Stimulated activated CD4-positive, alpha-beta T cell treated with anti-CD3 and anti-CD28 coated beads, Interleukin-2, amount 100 ng/mL, for 24 hours (primary cell): ENCODE measurements at places on chromosomes 7 and 10.
A peak's percentile ranks its signal among the peaks of the same experiment; 100 is the strongest.

- DNase-seq, result no peak
Observed at GRCh38 chr10:62076891-62077290, 175.4 kb downstream of the ARID5B start.

DNA sequence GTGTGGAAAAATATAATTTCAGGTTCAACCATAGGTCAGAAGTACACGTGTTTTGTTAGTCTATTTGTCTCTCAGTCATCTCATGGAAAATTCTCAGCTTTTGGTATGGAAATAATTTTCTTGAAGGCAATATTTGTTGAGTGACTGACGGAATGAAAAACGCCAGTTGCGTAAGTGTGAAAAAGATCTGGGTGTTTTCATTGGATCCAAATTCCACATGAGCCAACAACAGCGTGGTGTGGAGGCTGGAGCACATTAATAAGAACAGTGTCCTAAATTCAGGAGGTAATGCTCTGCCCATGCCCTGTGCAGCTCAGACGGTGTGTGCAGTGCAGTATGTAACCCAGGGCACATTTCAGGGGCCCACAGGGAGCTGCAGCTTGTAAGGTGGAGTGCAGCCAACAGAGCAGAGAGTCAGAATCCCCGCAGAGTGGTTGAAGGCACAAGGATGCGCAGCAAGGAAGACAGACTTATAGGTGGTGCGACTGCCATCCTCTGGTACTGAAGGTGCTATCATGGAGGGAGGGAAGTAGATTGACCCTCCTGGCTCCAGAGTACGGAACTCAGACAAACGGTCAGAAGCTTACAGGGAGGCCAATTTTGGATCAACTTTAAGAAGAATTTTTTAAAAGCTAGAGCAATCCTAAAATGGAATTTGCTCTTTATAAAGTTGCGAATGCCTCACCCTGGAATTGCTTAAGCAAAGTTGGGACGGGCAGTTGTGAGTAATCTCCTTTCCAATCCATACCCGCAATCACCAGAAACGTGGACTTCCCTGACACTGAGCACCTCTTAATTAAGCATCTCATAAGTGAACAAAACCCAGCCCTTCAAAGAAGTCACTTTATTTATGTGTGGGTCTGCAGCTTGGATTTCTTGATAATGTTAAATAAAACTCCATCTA lies 38.0 kb downstream of the EGFR start:
- DNase-seq, result no peak

GRCh38 chr7:70585071-70585470 lies 546.9 kb upstream of the GALNT17 start:
- no peak for DNase-seq

- DNase-seq, result no peak
Observed at GRCh38 chr10:93054486-93054885, 6.1 kb upstream of the CYP26C1 start.

- peak; percentile 48 for DNase-seq
Observed at GRCh38 chr10:128063736-128064107, 62.5 kb downstream of the MKI67 start.

- no peak for DNase-seq
Observed at GRCh38 chr7:29488203-29488970, 75.2 kb upstream of the PRR15 start.

GRCh38 chr7:10860516-10860915 lies 113.2 kb upstream of the PHF14 start:
- DNase-seq, result no peak

- DNase-seq, result no peak
Observed at GRCh38 chr7:151730591-151730990, 146.3 kb downstream of the PRKAG2 start.

DNA sequence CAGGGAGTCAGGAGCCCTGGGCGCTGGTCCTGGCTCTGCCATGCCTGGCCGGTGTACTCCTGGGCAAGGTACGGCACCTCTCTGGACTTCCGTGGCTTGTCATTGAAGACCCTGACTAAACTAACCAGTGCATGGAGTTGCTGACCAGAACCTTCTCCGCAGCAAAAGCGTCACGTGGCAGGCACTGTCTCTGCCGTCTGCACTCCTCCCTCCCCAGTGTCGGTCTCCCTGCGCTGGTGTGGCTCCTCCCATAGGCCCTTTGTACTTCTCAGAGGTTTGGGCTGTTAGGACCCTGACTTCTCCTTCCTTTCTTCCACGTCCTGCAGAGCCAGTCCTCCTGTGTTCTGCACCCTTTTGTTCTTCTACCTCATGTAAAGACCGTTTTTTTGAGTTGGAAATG lies 100.6 kb upstream of the CREB5 start:
- no peak for DNase-seq

DNA sequence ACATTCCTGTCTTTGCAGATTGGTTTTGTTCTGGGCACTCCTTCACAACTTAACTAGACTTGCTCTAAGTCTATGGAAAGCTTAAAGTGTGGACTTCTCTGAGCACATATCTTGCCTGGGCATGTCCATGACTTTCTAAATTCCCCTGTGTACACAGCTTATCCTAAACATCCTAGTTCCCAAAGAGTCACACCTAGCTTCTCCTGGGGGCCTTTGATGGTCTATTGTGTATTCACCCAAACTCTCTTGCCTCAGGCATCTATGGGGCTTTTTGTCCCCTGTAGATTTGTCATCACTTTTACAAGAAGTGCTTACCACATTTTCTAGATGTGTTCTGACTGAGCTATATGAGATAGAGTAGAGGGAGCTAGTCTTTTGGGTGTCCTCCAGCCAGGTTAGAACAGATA lies 12.2 kb upstream of the ZNF488 start:
- no peak for DNase-seq

- DNase-seq, result no peak
Observed at GRCh38 chr10:8312079-8312478, 257.6 kb downstream of the GATA3 start.

DNA sequence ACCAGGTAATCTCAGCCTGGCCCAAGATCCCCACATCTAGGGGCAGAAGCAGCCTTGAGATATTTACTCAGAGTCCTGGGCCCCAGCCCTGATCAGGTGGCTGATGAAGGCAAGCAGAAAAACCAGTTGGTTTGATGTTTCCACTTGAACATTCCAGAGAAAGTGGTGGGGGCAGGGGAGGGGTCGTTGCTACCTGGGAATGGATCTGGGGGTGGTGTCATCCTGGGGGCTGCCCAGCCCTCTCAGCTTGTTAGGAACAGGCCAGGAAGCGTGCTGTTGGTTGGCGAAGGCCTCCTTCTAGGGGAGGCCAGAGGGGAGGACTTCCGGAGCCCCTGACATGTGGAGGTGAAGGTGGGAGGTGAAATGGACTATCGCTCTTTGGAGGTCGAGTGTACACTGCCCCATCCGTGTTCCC lies 3.7 kb upstream of the ABHD11 start:
- DNase-seq, result no peak

GRCh38 chr10:34781711-34782110 lies 33.4 kb downstream of the PARD3 start:
- no peak for DNase-seq

DNA sequence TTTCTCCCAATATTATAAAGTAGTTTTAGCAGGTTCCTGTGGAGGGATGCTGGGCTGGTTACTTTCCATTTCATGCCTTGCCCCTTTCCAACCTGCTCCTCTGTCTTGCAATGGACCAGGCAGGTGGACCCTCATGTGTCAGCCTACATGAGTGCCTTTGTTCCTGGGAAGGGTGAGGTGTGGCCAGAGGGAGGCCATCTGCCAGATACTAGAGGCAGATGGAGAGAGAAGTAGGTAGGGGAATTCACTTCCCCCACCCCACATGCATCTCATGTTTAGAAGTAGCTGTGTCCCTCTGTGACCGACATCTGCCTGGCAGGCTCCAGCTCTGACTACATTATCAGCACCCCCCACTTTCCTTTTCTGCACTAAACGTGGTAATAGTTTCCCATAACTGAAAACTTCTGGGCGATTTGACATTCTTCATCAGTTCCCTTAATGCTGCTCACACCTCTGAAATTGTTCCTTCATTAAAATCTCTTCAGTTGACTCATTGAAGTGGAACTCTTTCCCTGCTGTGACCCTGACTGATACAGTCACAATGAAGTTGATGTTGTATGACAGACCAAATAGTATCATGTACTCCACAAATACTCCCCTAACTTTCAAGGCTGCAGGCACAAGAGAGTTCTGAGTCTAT lies 396.3 kb upstream of the FZD8 start:
- DNase-seq, result no peak

DNA sequence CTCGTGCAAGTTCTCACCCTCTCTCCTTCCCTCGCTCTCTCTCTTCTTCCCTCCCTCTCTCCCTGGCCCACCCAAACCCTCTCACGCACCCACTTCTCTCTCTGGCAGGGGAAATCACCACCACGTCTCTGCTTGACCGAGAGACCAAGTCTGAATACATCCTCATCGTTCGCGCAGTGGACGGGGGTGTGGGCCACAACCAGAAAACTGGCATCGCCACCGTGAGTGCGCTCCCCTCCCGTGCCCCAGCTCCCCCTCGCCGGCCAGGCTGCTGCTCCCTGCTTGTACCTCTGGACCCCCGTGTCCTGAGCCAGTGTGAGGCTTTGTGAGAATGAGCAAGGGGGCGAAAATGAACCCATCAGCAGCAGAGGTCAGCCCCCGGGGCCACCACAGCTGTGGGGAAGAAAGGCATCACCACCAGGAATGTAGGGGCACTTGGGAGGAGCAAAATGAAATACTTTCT lies 25.5 kb downstream of the C10orf105 start:
- DNase-seq, result no peak

GRCh38 chr7:43105521-43106120 lies 6.8 kb upstream of the HECW1 start:
- DNase-seq, result no peak

DNA sequence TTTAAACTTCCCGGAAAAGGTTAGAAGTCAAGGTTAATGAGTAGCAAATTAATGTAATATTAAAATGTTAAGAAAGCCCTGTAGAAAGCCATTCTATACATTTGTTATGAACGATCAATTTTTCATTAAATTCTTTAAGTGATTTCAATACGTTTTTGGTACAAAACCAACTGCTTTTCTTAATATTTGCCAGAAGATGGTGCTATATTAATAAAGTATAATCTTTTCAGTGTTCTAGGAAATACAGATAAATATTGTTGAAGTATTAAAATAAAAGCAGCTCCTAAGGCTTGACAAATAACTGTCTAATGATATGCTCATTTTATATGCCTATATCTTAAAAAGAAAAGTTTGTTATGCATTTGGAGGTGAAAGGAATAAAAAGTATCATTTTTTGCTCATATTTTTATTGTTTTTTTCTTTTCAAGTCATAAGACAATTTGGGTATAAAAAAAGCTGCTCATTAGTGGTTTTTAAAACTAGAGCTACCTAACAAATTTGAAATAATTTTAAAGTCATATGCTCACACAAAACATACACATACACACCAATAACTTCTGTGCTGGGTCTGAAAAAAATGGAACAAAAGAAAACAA lies 130.3 kb upstream of the POT1 start:
- no peak for DNase-seq

- DNase-seq, result no peak
Observed at GRCh38 chr7:68722044-68722443, 876.2 kb upstream of the AUTS2 start.

DNA sequence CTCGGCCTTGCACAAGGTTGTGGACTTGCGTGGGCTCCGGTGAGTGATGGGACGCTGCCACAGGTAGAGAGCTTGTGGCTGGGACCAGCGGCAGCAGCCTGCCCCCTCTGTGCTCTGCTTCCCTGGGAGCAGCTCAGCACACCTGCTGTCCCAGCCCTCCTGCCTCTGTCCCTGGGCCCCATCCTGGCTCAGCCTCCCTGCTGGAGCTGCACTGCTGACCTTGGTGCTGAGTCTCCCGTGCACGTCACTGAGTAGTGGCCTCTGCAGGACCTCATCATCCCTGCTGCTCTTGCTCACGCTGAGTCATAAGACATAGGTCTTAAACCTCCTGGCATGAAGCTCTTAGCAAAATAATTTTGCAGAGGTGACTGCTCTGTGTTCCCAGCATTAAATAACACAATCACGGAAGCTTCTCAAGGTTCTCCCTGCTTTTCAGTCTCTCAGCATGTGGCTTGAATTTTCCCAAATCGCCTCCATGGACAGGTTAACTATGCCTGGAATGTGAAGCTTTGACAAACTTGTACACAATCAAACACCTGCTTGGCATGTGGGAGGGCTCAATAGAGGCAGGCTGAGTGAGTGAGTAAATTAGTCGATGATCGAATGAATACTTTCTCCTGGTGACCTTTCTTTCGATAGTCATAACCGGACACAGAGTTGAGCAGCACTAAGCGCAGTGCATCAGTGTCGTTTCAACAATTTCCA lies 63.8 kb upstream of the NPS start:
- DNase-seq, result no peak

- no peak for DNase-seq
Observed at GRCh38 chr7:132872034-132872433, 209.9 kb downstream of the CHCHD3 start.

DNA sequence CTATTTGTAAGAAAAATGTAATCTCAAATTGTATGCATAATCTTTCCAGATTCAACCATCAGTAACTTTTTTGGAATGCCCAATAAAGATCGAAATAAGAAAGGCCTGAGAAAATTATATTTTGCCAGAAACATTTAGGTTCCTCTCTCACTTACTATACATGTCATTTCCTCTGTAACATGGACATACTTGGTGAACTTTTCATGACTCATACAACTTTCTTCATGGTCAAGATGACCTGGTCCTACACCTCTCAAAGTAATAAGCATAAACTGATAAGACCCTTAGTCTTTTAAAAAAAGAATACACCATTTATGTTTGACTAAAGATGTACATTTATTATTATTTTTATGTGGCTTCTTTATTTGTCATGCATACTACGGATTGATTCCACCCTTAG lies 125.3 kb downstream of the REEP3 start:
- DNase-seq, result no peak

DNA sequence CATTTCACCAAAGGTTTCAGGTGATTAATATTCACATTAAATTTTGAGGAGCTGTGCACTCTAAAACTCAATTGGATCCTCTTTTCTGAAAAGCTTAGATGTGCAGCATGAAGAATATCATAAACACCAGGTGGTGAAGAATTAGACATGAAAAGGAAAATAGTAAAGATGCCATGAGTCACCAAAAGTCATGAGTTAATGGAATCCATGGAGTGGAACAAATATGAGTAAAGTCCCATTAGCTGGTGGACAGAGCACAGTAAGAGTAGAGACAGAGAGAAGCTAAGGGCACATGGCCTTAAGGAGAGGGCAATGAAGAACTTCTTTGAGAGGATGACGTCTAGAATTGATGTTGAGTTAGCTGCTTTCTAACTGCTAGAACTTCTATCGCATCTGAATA lies 271.6 kb downstream of the CSTF2T start:
- DNase-seq, result no peak

DNA sequence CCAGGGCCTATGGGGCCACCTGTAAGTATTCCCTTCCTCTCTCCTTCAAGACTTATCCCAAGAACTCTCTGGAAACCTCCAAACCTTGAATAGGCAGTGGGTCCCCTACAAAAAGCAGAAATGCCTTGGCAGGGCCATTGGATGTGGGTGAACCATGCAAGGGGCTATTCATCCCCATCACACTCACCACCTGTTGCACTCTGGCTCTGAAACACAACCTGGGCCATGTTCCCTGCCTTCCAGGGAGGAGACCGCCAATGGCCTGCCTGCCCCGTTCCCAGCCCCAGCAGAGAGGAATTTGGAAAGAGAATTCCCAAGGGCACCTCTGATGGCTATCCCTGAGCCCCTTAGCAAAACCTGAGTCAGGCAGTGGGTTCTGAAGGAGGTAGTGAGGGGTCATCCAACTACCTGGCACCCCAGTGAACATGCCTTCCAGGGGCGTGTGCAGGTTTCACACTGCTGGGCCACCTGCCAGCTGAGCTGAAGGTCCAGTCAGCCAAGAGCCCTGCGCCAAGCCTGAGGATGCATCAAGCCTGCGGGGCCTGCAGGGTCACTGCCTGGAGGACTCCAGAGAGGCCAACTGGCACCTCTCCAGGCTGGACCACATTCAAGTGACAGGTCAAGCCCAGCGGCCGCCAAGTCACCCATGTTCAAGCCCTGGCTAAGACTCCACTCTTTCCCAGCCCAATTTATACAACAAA lies 101.3 kb downstream of the COL13A1 start:
- DNase-seq, result no peak
